ENCODE measurements at places on chromosomes 1 and 21.

GRCh38 chr1:107919953-107920352, 45.0 kb downstream of the VAV3 start:
- DNase-seq = no peak

DNA sequence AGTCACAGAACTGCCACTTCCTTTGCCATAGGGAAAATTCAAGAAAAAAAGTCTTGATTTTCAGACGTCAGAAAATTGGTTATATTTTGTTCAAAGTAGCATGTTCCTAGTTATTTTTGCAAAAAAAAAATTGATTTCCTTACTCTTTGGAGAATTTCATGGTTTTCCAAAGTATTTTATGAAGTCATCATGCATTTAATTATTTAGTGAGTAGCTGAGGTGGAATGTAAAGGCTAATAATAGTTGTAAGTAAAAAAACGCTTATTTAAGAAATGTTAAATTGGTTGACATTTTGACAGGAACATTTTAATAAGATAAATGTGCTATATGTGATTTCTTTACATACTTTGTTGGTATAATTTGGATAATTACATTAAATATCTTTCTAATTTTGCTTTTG, 20.8 kb downstream of the TSEN15 start:
- DNase-seq = no peak

- no peak for DNase-seq
Measured at GRCh38 chr1:228666686-228667623, 68.3 kb upstream of the RHOU start.

DNA sequence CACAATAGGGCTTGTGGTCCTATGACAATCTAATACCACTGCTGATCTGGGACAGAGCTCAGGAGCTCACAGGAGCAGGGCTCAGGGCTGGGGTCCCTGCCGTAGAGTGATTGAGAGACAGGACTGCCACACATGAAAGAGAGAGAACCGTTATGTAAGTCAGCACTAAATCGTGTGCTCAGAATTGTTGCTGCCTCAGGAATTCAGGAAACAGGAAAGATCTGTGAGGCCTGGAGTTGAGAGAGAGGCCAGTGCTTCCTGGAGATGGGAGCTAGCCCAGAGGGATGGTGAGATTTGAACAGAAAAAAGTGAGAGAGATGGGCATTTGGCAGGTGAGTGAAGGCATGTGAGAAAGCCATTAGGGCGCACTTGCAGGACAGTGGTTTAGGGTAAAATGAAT, 17.5 kb upstream of the ACBD6 start:
- no peak for DNase-seq

DNA sequence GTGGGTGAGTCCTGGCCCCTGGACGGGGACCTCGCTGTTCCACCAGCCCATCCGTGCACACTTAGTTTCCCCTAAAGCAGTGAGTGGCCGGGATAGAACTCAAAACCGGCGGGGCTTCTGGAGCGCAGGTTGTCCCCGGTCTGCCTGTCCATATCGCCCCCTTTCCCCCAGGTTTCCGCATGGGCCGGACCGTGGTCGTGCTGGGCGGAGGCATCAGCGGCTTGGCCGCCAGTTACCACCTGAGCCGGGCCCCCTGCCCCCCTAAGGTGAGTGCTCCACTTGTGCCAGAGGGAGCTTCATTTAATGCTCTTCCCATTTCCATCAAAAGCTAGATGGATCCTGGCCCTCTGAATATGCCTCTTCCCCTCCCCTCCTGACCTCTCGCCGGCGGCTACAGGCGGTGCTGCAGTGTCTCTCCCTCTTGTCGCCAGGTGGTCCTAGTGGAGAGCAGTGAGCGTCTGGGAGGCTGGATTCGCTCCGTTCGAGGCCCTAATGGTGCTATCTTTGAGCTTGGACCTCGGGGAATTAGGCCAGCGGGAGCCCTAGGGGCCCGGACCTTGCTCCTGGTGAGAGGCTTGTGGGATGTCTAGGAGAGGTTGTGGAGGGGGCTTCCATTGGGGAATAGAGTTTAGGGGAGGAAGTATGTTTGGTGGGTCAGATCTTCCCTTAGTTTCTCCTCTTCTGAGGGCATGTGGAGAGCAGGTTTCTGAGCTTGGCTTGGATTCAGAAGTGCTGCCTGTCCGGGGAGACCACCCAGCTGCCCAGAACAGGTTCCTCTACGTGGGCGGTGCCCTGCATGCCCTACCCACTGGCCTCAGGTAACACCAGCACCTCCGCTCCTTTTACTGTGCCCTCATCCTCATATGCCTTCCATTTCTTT, 683 bp downstream of the PPOX start:
- DNase-seq = no peak

DNA sequence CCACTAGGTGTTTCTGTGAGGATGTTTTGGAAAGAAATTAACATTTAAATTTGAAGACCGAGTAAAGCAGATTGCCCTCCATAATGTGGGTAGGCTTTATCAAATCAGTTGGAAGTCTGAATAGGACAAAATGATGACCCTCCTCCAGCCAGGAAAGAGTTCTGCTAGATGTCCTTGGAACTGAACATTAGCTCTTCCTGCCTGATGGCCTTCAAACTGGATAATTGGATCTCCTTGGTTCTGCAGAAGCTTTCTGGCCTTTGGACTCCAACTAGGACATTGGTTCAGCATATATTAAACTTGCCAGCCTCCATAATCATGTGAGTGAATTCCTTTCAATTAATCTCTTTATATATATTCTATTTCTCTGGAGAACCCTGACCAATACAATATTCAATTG, 4.4 kb upstream of the GLRX2 start:
- DNase-seq = no peak

DNA sequence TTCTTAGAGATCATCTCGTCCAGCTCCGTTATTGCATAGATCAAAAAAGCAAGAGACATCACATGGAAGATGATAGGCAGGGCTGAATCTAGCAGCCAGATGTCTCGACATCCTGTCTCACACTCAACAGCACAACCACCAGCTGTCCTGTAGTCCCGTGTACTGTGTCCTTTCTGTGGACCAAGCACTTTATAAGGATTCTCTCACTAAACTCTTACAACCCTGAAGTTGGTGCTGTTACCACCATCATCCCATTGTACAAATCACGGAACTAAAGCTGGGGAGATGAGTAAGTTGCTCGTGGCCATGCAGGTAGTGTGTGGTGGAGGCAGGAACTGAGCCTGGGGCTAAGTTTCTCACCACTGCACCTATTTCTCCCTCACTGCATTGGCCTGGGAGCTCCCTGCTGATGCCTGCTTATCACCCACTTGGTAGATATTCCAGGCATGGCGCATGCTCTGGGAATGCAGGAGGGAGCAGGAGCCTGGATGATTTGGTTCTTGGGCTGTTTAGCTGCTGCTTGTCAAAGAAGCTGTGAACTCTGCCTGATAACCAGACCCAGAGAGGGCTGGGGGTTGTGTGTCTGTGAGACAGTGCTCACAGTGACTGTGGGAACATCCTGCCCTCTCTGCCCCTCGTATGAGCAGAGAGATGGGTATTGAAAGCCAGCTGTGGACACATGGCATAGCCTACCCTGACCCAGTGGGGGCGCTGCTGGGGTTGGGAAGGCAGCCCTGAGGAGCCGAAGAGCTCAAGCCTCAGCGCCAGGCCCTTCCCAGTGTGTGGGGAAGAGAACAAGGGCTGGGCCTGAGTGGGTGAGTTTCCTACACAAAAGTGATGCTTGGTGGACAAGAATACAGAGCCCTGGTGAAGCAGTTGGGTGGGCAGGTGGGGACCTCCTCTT, 13.6 kb downstream of the PPFIA4 start:
- no peak for DNase-seq

- no peak for DNase-seq
Measured at GRCh38 chr1:82153752-82154151, 353.0 kb downstream of the ADGRL2 start.

DNA sequence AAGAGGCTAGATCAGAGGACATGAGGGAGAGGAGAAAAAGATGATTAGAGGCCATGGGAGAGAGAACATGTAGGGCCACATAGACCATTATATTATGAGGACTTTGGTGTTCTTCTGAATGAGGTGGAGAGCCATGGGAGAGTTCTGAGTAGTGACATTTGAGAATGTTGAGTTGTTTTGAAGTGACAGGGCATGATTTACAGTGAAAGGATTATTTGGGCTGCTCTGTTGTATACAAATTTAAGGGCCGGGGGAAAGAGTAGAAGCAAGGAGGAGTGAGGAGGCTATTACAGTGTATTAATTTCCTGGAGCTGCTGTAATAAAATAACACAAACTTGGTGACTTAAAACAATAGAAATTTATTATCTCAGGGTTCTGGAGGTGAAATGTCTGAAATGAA, 102.5 kb upstream of the RGS4 start:
- DNase-seq = no peak
